D341Med (cell line): ENCODE measurements at places on chromosomes 4 and X.

GRCh38 chr4:145936997-145937901 is 1.4 kb downstream of the ZNF827 start:
- peak; percentile 81 for DNase-seq

DNA sequence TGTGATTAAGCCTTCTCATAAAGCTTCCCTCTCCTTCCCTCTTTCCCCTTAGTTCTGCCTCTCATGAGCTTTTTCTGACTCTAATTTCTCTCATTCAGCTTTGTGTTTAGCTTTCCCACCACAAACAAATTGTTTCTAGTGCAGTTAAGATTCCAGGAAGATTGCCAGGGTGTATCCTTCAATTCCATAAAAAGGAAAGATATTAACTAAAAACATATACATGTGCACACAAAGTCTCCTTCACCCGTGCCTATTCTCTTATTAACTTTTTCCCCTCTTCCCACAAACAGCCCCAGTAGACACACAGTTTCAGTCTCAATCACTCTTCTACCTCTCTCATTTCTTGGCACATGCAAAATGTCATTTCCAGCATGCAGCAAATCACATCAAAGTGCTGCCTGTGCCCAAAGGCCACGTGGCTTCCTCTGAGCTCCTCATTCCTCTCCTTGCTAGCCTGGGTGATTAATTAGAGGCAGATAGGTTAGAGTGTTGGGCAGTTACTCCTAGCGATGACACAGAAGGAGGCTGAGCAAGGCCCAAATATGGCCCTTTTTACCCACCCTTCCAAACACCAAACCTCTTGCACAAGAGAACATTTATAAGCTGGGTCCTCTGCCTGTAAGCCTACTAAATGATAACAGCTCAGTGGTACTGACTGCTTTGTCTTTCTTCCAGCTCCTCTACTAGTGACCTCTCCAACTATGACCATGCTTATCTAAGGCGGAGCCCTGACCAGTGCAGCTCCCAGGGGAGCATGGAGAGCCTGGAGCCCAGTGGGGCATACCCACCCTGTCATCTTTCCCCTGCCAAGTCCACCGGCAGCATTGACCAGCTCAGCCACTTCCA is 159.6 kb downstream of the SOWAHB start:
- DNase-seq: no peak

- DNase-seq: no peak
Observed at GRCh38 chr4:8538703-8539567, 41.3 kb upstream of the GPR78 start.

DNA sequence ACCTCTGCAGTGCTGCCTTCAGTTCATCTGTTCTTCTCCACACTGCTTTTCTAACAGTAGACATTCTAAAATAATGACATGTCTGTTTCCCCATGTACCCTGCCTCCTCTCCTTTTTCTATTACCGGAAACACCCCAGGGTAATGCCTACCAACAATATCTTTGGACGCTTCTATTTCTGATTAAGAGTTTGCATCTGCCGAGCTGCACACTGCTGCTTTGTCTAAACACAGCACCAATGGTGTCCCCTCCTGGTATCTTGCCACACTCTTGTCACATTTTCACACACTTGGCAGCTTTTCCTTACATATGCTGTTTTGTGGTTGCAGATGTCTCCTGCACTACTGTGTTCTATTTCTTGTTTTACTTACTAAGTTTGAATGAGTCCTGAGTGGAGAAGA is 288.8 kb downstream of the GRIA2 start:
- no peak for DNase-seq

DNA sequence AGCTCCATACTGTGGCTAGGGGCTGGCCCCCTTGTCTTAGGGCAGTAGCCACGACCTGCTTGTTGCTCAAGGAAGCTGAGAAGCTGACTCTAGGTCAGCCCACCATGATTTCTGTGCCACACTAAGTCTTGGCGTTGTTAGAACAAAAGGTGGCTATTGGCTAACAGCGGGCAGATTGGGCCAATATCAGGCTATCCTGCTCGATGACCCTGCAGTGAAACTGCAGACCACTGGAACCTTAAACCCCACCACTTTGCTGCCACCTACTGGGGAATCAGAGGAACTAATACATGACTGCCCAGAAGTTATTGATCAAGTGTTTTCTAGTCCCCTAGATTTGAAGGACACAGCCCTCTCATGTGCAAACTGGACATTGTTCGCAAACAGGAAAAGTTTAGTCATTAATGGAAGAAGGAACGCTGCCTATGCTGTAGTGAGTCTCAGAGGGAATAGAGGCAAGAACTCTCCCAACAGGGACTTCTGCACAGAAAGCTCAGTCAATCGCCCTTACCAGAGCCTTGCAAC is 17.0 kb upstream of the PAPSS1 start:
- peak; percentile 69 for DNase-seq

DNA sequence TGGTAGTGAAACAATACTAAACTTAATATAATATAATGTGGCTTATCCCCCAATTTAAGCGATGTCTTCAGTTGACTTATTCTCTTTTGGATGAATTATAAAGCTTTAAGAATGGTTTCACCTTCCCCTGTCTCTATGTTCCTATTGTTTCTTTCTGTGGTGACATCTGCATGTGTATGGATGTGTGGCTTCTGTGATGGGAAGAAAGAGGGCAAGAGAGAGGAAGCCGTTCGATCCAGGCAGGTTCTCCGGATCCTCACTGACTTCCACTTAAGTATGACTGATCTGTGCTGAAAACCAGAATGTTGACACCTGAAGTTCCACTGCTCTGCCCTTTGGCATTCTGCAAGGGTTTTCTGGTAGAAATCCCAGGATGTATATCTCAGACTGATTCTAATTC is 1150.8 kb downstream of the STPG2 start:
- no peak for DNase-seq

GRCh38 chr4:25343671-25344070 is 31.1 kb downstream of the ZCCHC4 start:
- no peak for DNase-seq

DNA sequence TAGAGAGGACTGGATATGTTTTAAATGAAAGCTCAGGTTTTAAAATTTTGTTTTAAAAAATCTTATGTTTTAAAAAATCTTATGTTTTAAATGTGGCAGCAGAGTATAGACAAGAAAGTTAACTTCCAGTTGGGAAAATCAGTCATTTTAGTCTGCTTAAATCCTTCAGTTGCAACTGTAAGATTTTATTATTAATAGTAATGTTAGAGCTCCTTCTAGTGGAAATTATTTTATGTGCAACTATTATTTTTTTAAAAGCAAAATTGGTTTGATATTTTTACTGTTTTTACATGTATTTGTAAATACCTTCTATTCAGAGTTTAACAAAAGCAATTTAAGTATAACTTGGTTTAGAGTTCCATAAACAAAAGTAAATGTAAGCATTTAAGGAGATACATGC is 8.5 kb upstream of the NUDT6 start:
- DNase-seq: no peak

DNA sequence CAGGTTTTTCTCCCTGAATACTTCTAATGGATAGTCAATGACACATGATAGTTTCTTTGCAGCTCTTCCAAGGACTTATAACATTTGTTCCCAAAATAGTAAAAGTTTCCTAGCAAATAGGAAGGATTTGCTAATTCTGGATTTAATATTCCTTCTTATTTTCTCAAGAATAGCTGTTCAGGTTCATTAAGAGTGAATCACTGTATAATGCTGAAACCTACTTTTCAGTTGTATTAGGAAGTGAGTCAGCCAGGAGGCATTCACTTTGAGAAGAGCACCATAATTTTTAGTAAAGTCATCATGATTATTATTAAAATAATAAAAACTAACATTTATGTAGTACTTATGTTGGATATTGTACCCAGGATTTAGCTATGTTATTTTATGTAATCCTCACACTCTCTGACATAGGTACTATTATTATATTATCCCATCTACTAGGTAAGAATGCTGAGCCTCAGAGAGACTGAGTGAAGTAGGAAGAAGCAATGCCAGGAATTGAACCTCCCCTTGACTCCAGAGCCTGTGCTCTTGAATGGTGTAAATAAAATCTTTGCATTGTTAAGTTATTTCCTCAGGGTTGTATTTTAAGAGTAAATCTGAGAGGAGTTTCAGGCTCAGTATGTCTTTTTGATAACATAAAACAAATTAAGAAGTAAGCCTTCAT is 114.8 kb downstream of the REELD1 start:
- DNase-seq: no peak

GRCh38 chr4:7055990-7056325 is 11.9 kb downstream of the GRPEL1 start:
- DNase-seq: no peak

GRCh38 chr4:8170341-8170740 is 11.7 kb upstream of the ABLIM2 start:
- no peak for DNase-seq

- no peak for DNase-seq
Observed at GRCh38 chrX:107701493-107702121, 73.3 kb downstream of the PRPS1 start.

DNA sequence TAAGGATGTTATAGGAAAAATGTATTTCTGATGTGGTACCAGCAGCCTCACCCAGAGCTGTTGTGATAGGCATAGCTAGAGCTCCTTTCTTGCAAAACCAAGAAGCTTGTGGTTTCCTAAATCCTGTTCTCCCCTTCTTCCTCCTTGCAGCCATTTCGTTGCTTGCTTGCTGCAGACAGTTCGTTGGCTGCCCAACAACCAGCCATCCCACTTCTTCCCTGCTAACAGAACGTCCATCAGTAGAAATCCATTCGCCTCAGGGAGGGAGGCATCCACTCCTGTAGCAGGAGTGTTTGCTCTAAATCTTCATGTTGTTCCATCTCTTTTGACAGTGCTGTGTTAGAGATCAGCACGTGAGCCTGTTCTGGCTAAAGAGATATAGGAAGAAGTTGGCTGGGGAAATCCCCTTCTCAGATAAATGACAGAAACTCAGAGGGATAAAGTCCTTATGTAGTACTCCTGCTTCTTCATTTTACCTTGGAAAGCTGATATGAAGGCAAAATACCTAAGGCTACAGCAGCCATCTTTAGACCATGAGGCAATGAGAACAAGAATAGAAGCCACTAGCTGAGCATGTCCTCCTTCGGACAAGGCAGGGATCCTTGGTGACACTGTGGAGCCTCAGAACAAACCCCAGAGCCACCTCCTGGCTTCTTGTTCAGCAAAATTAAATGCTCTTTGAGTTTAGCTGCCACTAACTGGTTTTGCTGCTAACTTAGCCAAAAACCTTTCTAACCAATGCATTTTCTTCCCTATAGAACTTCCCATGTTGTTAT is 68.4 kb upstream of the RELL1 start:
- no peak for DNase-seq

- no peak for DNase-seq
Observed at GRCh38 chr4:78863254-78863869, 75.9 kb downstream of the PAQR3 start.

- DNase-seq: peak; percentile 34
Observed at GRCh38 chr4:91502365-91502764, 801.4 kb upstream of the GRID2 start.

- DNase-seq: no peak
Observed at GRCh38 chr4:165866019-165866650, 6.9 kb upstream of the TLL1 start.

GRCh38 chrX:30495468-30495867 is 82.1 kb downstream of the TASL start:
- DNase-seq: no peak

DNA sequence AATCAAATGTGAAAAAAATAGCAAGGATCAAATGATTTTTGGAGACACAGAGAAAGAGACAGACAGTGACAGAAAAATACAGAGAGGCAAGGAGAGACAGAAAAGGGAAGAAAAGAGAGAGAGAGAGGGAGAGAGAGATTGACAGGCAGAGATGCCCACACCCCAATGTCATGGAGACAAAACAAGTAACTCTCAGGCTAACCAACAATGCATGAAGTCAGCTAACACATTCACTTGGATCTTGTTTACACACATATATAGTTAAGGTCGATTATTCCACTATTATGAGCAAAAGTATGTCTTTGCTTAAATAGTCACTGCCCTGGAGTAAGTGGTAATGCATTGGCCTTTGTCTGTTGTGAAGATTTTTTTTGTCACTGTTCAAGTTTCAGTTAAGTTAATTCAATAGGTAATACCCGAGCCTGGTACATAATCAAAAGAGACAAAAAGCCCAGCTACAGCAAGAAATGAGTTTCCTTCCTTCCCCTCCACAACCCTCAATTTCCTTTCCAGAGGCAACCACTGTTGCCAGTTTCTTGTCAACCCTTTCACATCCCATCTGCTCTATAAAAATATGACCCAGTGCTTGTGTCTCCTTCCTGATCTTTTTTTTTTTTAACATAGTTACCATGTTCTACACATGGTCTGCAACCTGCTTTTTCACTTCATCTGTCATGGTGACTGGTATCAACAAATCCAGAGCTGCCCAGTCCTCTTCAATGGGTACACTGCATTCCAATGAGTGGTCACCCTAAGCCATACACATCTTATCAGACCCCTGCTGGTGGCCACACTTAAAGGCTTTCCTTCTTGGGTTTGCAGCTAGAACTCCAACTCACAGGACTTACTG is 52.1 kb downstream of the PROM1 start:
- no peak for DNase-seq

DNA sequence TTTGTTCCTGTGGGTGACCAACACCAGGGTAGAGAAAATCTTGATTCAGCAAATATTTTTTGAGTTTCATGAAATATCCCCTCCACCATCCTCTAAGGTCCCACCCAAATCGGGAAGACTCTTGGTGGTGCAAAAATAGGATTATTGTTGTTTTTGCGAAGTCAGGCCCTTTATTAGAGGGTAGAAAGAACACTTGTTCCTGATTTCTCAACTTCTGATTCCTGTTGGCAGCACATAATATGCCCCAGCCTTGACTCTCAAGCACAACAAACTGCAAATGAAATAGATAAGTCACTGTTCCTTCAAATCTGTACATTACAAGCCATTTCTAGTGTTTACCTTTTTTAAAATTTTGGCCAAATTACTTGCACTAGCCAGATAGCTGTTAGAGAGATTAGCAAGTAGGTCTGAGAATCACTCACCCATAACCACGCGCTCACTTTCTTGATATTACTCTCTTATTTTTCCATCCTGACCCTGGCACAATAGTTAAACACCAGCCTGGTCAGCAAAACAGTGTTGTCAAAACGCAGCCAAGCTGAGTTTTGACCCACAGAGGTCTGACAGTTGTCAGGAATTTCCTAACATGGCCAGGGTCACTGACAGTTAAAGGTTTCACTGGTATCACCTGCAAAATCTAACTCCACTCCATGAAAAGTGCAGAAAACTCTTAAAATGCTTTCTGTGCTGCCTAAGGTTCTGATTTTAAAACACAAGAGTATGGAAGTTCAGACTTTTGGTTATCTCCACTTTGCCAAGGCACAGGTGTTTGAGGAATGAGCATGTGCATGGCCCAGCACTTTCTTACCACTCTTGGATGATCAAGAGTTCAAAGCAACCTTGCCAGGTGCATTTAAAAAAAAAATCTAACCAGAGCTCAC is 69.8 kb downstream of the RBM47 start:
- DNase-seq: no peak
